ENCODE measurements at places on chromosomes 2 and 18. TPM values are rescaled to one million over a fixed set of nuclear protein-coding genes. Genes with fewer than 3 reads are reported as not detected.

The INPP4A gene
- 23.7 TPM for total RNA-seq

DNA sequence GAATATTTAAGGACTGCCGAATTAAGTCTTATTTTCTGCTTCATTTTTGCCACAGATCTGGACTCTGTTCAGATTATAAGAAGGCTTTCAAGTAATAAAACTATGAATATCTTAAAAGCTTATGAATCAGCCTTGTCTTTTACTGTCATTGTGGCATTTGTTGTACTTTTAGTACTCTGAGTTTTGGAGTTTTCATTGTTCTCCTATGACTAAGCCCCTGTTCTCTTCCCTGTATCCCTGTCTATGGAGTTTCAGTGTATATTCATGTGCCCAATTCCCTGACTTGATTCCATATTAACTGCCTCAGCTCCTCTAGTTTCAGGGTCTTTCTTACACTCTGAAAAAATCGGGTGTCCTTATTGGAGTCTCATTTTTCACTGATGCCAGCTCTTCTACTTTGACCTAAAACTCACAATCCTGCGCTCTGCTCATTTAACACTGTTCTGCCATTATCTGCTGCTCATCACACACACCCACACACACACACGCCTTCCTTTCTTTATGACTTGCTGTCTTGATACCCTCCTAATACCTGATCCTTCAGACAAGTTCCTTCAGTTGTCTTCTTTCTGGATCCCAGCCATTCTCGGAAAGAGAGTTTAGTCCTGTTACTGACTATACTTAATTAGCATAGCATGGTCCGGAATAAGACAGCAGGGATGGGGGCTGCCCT is 511.8 kb downstream of the CPS1 start:
- H3K27me3 ChIP-seq, result no peaks in the 10 kb centered on the region
- no peak overlapping the region for H3K27ac ChIP-seq
- no peaks in the 10 kb centered on the region for H3K4me1 ChIP-seq
- no peaks in the 10 kb centered on the region for H3K36me3 ChIP-seq
- DNase-seq, result no peak
- H3K4me3 ChIP-seq, result no peak overlapping the region

- H3K36me3 ChIP-seq, result no peaks in the 10 kb centered on the region
- H3K4me1 ChIP-seq, result no peaks in the 10 kb centered on the region
- no peaks in the 10 kb centered on the region for H3K27me3 ChIP-seq
- no peak overlapping the region for H3K4me3 ChIP-seq
- no peak overlapping the region for H3K27ac ChIP-seq
Observed at GRCh38 chr2:107430006-107430405, 396.7 kb upstream of the RGPD4 start.

The PLCD4 gene
- 9.2 TPM for total RNA-seq

- no peak for DNase-seq
- H3K4me1 ChIP-seq, result no peaks in the 10 kb centered on the region
- H3K36me3 ChIP-seq, result no peaks in the 10 kb centered on the region
Observed at GRCh38 chr2:178946494-178946893, 103.4 kb downstream of the CCDC141 start.

GRCh38 chr2:23709311-23709710 is 217.6 kb downstream of the ATAD2B start:
- H3K4me1 ChIP-seq, result no peaks in the 10 kb centered on the region
- peaks cover 2% of the 10 kb centered on the region for H3K36me3 ChIP-seq
- peak; percentile 11 for DNase-seq
- no peak overlapping the region for H3K27ac ChIP-seq
- no peak overlapping the region for H3K4me3 ChIP-seq
- H3K27me3 ChIP-seq, result no peaks in the 10 kb centered on the region

- H3K27ac ChIP-seq, result no peak overlapping the region
- H3K27me3 ChIP-seq, result peaks cover 20% of the 10 kb centered on the region
- no peak overlapping the region for H3K4me3 ChIP-seq
- no peaks in the 10 kb centered on the region for H3K36me3 ChIP-seq
Observed at GRCh38 chr2:121072784-121073183, 212.2 kb downstream of the TFCP2L1 start.

The ALMS1 gene
- total RNA-seq, result 38.0 TPM

The TMEFF2 gene
- total RNA-seq, result not detected

GRCh38 chr2:20972792-20973565 is 70.9 kb downstream of the APOB start:
- H3K27ac ChIP-seq, result no peak overlapping the region
- H3K4me1 ChIP-seq, result no peaks in the 10 kb centered on the region
- H3K27me3 ChIP-seq, result no peaks in the 10 kb centered on the region
- no peak for DNase-seq
- H3K36me3 ChIP-seq, result no peaks in the 10 kb centered on the region

The ANKRD30BL gene
- not detected for total RNA-seq

The STPG4 gene
- 2.6 TPM for total RNA-seq

The PID1 gene
- total RNA-seq, result 48.6 TPM

- no peak overlapping the region for H3K27ac ChIP-seq
- no peaks in the 10 kb centered on the region for H3K27me3 ChIP-seq
- H3K4me3 ChIP-seq, result no peak overlapping the region
- peaks cover 38% of the 10 kb centered on the region for H3K4me1 ChIP-seq
- DNase-seq, result no peak
- H3K36me3 ChIP-seq, result no peaks in the 10 kb centered on the region
Observed at GRCh38 chr2:85160966-85161960, 28.1 kb downstream of the TCF7L1 start.

- no peaks in the 10 kb centered on the region for H3K27me3 ChIP-seq
- H3K4me3 ChIP-seq, result no peak overlapping the region
- H3K36me3 ChIP-seq, result no peaks in the 10 kb centered on the region
- peaks cover 22% of the 10 kb centered on the region for H3K4me1 ChIP-seq
Observed at GRCh38 chr2:55102056-55102812, 52.0 kb upstream of the RTN4 start.

- DNase-seq, result no peak
- H3K4me1 ChIP-seq, result no peaks in the 10 kb centered on the region
- no peak overlapping the region for H3K27ac ChIP-seq
- no peaks in the 10 kb centered on the region for H3K27me3 ChIP-seq
- H3K36me3 ChIP-seq, result no peaks in the 10 kb centered on the region
Observed at GRCh38 chr18:42068030-42068429, 113.0 kb downstream of the PIK3C3 start.

The CYP1B1 gene
- total RNA-seq, result 242 TPM

DNA sequence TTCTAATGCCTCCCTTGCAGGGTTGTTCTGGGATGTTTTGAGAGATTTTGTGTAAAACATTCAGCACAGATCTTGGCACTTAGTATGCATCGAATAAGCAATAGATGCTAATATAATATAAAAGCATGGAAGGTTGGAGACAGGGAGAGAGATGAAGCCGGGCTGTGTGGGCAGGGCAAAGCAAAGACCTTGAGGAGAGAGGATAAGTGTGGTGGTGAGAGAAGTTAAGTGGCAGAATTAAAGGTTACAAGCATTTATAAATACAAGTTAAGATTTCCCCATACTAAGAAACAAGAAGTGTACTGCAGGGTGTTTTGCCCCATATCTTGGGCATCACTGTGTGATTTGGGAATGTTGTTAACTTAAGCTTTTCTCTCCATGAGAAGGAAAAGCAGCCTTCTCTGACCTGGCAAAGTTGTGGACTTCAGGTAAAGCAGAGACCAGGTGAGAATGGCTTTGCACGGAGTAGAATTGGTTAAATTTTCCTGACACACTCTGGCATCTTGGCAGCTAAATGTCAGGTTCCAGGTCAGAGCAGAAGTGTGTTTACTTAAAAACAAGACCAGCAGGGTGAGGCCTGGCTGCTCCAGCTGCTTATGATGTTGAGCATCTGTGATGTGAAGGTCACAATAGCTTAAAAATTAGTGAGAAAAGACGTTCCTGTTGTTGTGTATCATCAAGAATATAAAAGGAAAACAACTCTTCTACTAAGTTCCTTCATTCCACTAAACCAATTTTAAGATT is 288.5 kb upstream of the HNMT start:
- H3K4me1 ChIP-seq, result no peaks in the 10 kb centered on the region
- no peak overlapping the region for H3K27ac ChIP-seq
- no peak overlapping the region for H3K4me3 ChIP-seq
- H3K27me3 ChIP-seq, result no peaks in the 10 kb centered on the region
- no peaks in the 10 kb centered on the region for H3K36me3 ChIP-seq

The RAX gene
- total RNA-seq, result not detected

- no peaks in the 10 kb centered on the region for H3K36me3 ChIP-seq
- no peak for DNase-seq
Observed at GRCh38 chr2:107361751-107362381, 464.8 kb upstream of the RGPD4 start.

GRCh38 chr18:40687399-40687798 is 1267.6 kb upstream of the PIK3C3 start:
- no peak overlapping the region for H3K4me3 ChIP-seq
- no peak overlapping the region for H3K27ac ChIP-seq
- H3K4me1 ChIP-seq, result no peaks in the 10 kb centered on the region
- H3K36me3 ChIP-seq, result no peaks in the 10 kb centered on the region
- H3K27me3 ChIP-seq, result no peaks in the 10 kb centered on the region

- H3K27me3 ChIP-seq, result no peaks in the 10 kb centered on the region
- DNase-seq, result no peak
- H3K4me3 ChIP-seq, result no peak overlapping the region
- peaks cover 10% of the 10 kb centered on the region for H3K4me1 ChIP-seq
- H3K36me3 ChIP-seq, result no peaks in the 10 kb centered on the region
- H3K27ac ChIP-seq, result peak overlapping the region; percentile 61
Observed at GRCh38 chr2:12817870-12818269, 101.1 kb downstream of the TRIB2 start.

The RASGRP3 gene
- 5.4 TPM for total RNA-seq

GRCh38 chr2:50872543-50872942 is 159.4 kb downstream of the NRXN1 start:
- no peak for DNase-seq
- H3K27me3 ChIP-seq, result no peaks in the 10 kb centered on the region
- H3K4me1 ChIP-seq, result no peaks in the 10 kb centered on the region
- no peak overlapping the region for H3K4me3 ChIP-seq

The ZNF804A gene
- 0.42 TPM for total RNA-seq

The IL1F10 gene
- total RNA-seq, result not detected

DNA sequence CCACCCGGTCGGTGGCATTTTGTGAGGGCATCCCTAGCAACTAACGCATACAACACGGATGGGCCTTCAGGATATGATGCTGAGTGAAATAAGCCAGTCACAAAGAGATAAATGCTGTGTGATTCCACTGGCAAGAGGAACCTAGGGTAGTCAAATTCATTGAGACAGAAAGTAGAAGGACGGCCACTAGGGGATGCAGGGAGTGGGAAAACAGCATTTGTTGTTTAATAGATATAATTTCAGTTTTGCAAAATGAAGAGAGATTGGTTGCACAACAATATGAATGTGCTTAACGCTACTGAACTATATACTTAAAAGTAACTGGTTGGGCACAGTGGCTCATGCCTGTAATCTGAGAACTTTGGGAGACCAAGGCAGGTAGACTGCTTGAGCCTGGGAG is 112.9 kb downstream of the AFF3 start:
- H3K27ac ChIP-seq, result no peak overlapping the region
- no peak overlapping the region for H3K4me3 ChIP-seq
- no peaks in the 10 kb centered on the region for H3K36me3 ChIP-seq
- no peaks in the 10 kb centered on the region for H3K4me1 ChIP-seq
- H3K27me3 ChIP-seq, result no peaks in the 10 kb centered on the region
- no peak for DNase-seq
